Frontal cortex (tissue), 4 donors: ENCODE measurements at places on chromosomes 2 and 18.
A peak's percentile ranks its signal among the peaks of the same experiment; 100 is the strongest.

GRCh38 chr2:174240097-174240496, 8.2 kb downstream of the OLA1 start:
- no peak for DNase-seq

- DNase-seq, result no peak
These were observed 260.8 kb downstream of the SETBP1 start for GRCh38 chr18:44941516-44941915.

- no peak for DNase-seq
These were observed 106.0 kb downstream of the ASAP2 start for GRCh38 chr2:9312591-9312990.

GRCh38 chr2:240249423-240250149, 109.1 kb upstream of the OTOS start:
- DNase-seq, result no peak

GRCh38 chr2:71721669-71722068, 268.3 kb downstream of the DYSF start:
- no peak for DNase-seq

DNA sequence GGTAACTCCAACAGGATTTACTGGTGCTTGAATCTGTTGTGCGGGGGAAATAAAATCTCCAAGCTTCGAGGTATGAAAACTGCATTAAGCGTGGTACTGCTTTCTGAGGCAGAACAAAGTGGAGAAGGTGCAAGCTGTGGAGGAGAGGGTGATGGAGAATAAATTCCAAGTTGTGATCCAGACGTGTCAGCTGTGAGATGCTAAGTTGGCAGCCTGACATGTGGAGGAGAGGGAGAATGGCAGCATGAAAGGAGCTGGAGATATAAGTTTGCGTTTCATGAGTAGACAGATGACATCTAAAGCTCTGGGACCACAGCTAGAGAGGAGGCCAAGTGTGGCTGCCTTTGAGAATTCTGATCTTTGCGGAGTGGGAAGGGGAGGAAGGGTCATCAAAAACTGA, 411.8 kb downstream of the FBXO15 start:
- no peak for DNase-seq

- DNase-seq, result peak; percentile 26
These were observed 110.7 kb upstream of the APCDD1 start for GRCh38 chr18:10343778-10344177.

GRCh38 chr2:187207126-187207525, 240.9 kb downstream of the CALCRL start:
- DNase-seq, result no peak

DNA sequence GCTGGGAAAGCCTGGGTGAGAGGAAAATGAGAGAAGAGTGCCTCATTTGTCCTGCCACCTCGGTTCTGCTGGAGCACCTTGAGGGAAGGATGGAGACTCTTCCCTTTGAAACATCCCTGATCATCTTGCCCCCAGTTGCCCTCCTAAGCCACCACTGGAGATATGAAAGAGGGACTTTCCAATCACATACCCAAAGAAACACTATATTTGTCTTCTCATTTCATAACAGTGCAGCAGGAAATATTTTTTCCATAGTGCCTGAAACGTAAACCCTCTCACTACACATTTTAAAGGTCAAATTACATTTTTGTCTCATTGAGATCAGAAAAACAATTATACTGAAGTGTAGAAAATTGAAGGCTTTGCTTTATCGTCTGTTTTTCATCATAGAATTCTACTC, 63.3 kb downstream of the KCTD18 start:
- no peak for DNase-seq

DNA sequence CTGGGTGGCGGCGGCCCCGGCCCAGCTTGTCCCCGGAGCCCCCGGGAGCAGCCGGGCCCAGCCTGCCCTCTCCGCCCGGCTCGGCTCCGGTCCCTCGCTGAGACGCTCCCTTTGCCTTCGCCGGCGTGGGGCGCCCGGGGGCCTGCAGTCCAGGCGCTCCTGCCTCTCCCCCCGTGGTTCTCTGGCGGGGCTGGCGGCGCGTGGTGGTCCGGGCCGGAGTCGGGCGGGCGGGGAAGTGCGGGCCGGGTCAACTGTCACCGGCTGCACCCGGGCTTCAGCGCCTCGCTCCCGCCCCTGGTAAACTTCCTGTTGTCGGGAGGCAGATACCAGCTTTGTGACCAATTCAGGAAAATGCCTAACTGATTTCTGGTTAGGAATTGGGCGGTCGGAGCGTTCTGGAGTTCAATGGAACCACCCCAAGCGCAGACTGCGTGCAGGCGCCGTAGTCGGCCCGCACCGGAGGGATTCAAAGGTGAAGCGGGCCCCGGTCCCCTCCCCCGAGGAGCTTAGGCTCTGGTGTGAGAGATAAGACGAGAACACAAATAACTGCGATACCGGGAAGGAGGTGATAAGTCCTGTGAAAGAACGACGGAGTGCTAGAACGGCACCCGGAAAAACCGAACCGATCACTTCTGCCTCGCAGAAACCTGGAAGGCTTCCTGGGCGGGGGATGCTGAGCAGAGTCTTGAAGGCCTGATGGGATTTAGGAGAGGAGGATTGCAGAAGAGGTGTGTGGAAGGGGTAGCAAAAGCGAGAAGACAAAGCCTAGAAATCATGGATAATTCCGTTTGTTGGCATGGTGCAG, 891 bp downstream of the CAB39 start:
- DNase-seq, result peak; percentile 35

- DNase-seq, result no peak
These were observed 52.6 kb downstream of the COA5 start for GRCh38 chr2:98555696-98556095.

DNA sequence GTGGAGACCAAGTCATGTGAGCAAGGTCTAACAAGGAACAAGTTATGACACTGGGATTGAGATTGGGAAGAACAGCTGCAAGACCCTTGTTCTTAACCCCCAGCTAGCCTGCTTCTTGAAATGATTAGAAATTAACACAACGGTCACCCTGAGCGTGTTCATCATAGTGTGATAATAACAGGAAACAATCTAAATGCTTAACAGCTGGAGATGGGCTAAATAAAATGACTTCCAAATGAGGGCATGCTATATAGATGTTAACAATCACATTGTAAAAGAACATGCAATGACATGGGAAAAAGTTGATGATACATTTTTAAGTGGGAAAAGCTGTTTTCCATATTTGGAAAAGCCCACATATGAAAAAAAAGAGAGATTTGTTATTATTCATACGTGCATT, 47.6 kb downstream of the RPL37A start:
- no peak for DNase-seq

- no peak for DNase-seq
These were observed 550 bp downstream of the MYL12B start for GRCh38 chr18:3262234-3263131.

DNA sequence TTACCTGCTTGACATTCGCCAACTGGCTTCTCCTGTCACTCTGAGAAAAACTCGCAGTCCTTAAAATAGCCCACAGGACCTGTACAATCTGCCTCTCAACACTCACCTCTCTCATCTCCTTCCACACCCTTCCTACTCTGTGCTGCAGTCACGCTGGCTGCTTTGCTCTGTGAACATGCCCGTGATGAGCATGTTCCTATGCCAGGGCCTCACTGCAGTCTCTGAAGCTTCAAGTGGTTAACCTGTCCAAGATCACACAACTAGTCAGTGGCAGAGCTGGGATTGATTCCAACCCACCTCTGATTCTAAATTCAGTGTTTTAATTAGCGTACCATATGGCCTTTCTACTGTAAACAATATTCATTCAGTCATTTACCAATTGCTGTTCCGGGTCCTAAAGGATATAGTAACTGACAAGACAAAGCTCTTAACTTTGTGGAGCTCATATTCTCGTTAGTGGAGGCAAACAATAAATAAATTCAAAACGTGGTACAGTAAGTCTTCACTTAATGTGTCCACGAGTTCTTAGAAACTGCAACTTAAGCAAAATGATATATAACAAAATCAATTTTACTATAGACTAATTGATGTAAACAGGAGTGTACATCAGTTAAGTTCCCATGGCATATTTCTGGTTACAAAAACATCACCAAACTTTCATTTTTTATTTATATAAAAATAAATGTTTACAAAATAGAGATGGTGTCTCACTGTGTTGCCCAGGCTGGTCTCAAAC, 38.9 kb upstream of the FBXO11 start:
- no peak for DNase-seq

DNA sequence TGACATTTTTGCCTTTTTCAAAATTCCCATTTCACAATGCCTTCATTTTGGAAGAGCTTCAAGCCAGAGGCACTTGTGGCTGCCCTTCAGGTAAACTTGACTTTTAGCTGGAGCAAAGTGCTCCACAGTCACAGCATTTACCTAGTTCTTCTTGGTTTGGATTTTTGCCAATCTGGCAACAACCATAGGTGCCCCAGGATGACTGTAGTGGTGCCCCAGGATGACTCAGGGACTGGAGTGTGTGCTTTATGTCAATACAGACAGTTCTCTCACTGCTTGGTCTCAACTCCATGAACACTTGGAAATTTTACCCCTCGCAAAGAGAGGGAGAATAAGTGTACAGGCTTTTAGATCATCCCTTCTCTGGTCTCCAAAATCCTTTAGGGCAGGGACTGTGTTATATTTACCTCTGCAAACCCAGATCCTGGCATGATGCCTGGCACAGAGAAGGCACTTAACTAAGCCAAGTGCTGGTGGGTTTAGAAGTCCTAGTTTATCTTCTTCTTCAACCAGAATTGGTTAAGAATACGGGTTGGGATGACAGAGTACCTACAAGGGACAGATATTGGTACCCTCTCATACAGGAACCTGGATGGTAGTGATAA, 15.3 kb upstream of the PTPN4 start:
- DNase-seq, result no peak

DNA sequence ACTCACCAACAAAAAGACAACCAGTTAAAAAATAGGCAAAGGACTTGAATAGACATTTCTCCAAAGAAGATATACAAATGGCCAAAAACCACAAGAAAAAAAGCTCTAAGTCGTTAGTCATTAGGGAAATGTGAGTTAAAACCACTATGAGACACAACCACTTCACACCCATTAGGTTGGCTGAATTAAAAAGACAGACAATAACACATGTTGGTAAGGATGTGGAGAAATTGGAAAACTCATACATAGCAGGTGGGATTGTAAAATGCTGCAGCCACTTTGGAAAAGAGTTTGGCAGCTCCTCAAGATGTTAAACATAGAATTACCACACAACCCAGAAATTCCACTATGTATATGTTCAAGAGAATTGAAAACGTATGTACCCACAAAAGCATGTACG, 117.6 kb upstream of the SPATS2L start:
- DNase-seq, result no peak

GRCh38 chr2:118852605-118853128, 5.2 kb upstream of the EN1 start:
- DNase-seq, result no peak
